ENCODE measurements at places on chromosomes 11 and 22. TPM values are rescaled to one million over a fixed set of nuclear protein-coding genes. Genes with fewer than 3 reads are reported as not detected.

The RAG2 gene
- not detected for total RNA-seq

The PRR5L gene
- total RNA-seq = 29.8 TPM

The PNPLA5 gene
- not detected for total RNA-seq

The ESAM gene
- not detected for total RNA-seq

The RASD2 gene
- total RNA-seq = 3.7 TPM

The KCNQ1 gene
- not detected for total RNA-seq

GRCh38 chr11:9399466-9399865, 15.0 kb downstream of the IPO7 start:
- peaks cover 35% of the 10 kb centered on the region for H3K4me1 ChIP-seq
- 0 out of 2 replicates have a peak, but pooled peaks cover 10% of the 10 kb centered on the region for H3K36me3 ChIP-seq
- no peak overlapping the region for H3K4me3 ChIP-seq

DNA sequence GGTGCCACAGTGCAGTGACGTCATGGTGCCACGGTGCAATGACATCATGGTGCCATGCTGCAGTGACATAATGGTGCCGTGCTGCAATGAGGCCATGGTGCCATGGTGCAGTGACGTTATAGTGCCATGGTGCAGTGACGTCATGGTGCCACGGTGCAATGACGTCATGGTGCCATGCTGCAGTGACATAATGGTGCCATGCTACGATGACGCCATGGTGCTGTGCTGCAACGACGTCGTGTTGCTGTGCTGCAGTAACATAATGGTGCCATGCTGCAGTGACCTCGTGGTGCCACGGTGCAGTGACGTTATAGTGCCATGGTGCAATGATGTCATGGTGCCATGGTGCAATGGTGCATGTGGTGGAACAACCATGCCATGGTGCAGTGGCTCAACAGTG, 45.3 kb downstream of the DHCR7 start:
- H3K36me3 ChIP-seq = no peaks in the 10 kb centered on the region
- H3K27ac ChIP-seq = no peak overlapping the region
- H3K4me1 ChIP-seq = no peaks in the 10 kb centered on the region
- H3K4me3 ChIP-seq = no peak overlapping the region

DNA sequence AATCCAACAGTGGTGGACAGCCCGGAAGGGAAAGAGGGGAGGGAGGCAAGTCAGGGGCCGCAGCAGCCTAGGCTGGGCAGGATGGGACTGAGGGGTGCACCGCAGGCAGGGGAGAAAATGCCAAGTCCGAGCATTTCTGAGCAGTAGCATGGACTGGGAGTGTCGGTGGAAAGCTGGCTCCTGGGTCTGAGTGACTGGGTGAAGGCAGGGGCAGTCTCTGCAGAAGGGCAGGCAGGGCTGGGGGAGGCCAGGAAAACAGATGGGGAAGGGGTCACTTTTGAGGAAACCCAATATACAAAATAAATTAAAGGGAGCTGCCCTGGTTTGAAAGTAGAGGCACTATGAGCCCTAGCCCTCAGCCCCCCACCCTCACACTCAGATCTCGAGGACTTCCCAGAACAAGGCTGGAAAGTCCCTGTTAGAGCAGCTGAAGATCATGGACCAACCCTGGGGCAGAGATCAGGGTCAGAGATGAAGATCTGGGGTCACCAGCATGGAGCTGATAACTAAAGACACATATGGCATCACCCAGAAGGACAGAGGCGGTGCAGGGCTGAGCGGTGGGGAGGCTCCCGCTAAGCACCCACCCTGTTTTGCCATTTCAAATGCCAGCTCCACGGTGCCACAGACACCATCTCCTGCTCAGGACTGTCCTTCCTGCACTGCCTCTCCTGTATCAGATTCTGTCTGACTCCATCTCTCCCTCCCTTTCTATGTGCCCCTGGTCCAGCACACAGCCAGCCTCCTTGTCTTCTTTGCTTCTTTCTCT, 32.4 kb upstream of the ETS1 start:
- 0 out of 2 replicates have a peak, but pooled peaks cover 5% of the 10 kb centered on the region for H3K27me3 ChIP-seq
- H3K27ac ChIP-seq = no peak overlapping the region
- no peak for DNase-seq
- H3K36me3 ChIP-seq = no peaks in the 10 kb centered on the region

GRCh38 chr11:117953024-117953671, 23.9 kb upstream of the TMPRSS13 start:
- H3K36me3 ChIP-seq = no peaks in the 10 kb centered on the region
- H3K4me3 ChIP-seq = no peak overlapping the region

DNA sequence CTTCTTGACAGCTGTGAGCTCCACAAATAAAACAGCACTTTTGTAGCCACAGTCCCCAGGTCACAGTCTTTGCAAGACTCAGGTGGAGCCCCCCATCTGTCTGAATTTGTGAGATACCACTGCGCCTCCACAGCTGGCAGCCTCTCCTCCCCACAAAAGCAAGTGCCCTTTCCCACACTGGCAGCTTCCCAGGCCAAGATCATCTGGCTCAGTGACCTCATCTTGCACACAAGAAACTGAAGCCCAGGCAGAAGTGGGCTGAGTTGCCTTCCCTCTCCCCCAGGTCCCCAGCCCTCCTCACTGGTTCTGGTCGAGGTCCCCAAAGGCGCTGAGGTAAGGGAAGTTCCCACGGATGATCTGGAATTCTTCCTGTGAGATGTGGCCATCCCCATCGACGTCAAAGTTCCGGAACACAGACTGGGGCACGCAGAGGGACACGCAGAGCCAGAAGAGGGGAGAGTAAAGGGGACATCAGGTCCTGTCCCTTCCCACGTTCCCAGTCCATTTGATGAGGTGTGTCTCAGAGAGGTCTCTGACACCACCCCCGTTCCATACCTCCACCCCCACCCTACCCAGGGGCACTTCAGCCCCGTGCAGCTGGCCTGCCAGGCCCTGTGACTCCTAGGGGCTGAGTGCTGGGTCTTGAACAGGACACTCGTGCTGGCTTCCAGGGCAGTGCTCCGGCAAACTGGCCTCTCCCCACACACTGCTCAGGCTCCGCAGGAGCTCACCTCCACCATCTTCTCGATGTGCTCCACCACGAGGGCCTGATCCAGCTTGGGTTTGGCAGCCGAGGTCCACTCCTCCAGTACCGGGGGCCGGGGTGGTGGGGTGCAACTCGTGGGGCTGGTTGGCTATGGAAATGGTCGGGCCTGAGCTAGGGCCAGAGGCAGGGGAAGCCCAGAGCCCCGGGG, 8.9 kb downstream of the RASGRP2 start:
- H3K27ac ChIP-seq = no peak overlapping the region
- no peak overlapping the region for H3K4me3 ChIP-seq
- H3K4me1 ChIP-seq = no peaks in the 10 kb centered on the region
- peaks cover 23% of the 10 kb centered on the region for H3K27me3 ChIP-seq
- DNase-seq = no peak
- no peaks in the 10 kb centered on the region for H3K36me3 ChIP-seq

DNA sequence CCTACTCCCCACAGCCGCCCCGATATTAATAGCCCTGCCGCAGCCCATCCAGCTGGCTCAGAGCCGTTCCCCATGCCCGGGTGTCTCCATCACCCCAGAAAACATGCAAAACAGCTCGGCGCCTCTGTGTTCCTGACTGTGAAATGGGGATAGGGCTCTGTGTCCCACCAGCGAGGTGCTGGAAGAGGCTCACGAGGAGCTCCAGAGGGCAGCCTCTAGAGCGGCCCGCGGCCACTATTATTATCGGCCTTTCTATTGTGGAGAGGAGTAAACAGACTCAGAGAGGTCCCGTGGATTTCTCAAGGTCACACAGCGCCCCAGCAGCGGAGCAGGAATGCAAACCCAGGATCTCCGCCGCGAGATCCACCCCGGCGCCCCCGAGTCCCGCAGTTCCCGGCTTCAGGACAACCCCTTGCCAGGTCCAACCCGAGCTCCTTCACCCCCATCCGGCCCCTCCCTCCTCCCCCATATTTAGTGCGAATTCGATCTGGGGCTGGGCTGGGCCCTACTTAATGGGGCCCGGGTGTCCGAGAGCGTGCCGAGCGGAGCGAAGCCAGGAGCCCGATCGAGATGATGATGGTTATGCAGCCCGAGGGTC, at the start of gene ACTN3:
Gene ACTN3, plus strand, starts transcription at position 536 of the 598 bp plus-strand sequence. Its CDS starts 35 bp downstream, at position 571.
- DNase-seq = peak; percentile 36
- H3K36me3 ChIP-seq = no peaks in the 10 kb centered on the region
- peak within 1 kb of the TSS; percentile 44 for H3K27ac ChIP-seq
- no peaks in the 10 kb centered on the region for H3K27me3 ChIP-seq
- H3K4me3 ChIP-seq = peak within 1 kb of the TSS; percentile 91
- H3K4me1 ChIP-seq = peaks cover 15% of the 10 kb centered on the region

DNA sequence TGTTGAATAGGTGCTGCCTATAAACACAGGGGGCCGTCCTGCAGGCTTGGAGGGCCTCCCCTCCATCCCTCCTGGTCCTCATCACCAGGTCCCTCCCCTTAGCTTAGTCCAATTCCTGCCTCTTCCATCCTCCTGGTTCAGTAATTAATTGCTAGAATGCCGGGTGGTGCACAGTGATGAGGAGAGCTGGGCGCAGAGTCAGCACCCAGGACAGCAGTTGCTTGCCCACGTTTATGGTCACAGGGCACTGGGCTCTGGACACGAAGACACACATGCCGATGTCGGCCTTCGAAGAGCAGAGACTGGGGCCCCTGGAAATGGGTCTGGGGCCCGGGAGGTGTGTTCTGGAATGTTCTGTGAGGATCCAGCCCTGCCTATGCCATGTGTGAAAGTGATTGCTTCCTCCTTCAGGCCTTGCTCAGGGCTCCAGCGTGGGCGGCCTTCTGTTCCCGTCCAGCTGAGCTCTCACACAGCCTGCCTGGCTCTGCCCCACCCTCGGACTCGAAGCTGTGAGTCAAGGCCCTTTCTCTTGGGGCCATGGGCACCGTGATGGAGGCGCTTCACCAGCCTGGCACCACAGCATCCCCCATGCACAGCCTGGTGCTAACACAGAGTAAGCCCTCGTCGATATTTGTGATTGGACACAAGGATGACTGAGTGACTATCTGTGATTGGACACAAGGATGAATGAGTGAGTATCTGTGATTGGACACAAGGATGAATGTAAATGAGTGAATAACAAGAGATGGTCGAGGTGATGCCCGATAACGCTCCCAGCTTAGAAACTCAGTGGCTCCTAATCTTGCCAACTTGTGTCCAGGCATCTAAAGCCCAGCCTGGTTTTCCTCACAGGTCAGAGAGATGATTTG, 884.7 kb downstream of the BRD1 start:
- no peaks in the 10 kb centered on the region for H3K4me1 ChIP-seq
- no peak for DNase-seq
- H3K36me3 ChIP-seq = no peaks in the 10 kb centered on the region
- no peaks in the 10 kb centered on the region for H3K27me3 ChIP-seq
- no peak overlapping the region for H3K27ac ChIP-seq
- no peak overlapping the region for H3K4me3 ChIP-seq

DNA sequence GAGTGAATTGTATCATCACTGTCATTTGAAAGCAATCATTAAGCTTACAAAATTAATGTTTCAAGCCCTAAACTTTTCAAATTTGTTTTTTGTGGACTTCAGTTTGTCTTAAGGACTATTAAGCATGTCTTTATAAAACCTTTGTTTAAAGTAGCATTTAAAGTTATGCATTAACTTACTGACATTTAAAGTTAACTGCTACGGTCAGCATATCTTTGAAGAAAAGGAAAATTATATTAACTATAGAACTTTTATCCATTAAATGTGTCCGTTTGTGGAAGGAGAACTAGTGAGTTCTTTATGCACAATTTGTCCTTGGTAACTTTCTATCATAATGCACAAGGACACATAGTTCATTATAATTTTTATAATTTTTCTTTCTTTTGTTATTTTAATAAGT, 103.4 kb downstream of the FANCF start:
- no peaks in the 10 kb centered on the region for H3K36me3 ChIP-seq
- H3K4me3 ChIP-seq = no peak overlapping the region
- H3K4me1 ChIP-seq = peaks cover 17% of the 10 kb centered on the region
- H3K27me3 ChIP-seq = no peaks in the 10 kb centered on the region
- H3K27ac ChIP-seq = no peak overlapping the region
- no peak for DNase-seq

GRCh38 chr11:94790661-94791180, 22.6 kb downstream of the AMOTL1 start:
- peak; percentile 57 for DNase-seq
- no peaks in the 10 kb centered on the region for H3K27me3 ChIP-seq
- H3K27ac ChIP-seq = peak overlapping the region; percentile 41
- H3K36me3 ChIP-seq = no peaks in the 10 kb centered on the region
- peaks cover 81% of the 10 kb centered on the region for H3K4me1 ChIP-seq

GRCh38 chr22:49525360-49525759, 302.3 kb downstream of the BRD1 start:
- H3K27ac ChIP-seq = no peak overlapping the region
- H3K4me3 ChIP-seq = no peak overlapping the region
- no peaks in the 10 kb centered on the region for H3K4me1 ChIP-seq
- H3K27me3 ChIP-seq = no peaks in the 10 kb centered on the region
- no peak for DNase-seq

DNA sequence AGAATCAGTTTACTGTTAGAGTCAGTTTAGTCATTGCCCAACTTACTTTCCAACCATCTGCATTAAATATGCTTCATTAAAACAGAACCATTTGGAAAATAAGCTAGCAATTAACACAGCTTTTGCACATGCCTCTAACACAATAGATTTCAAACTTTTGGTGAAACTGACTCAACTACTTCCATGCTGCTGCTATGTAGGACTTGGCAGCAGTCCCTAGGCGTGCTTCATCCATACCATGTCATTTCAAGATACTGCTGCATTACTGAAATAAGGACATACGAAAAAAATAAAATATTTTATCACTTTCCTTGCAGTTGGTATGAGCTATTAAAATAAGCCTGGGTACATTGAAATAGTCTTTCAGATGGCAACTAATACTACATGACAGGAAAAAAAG, 65.5 kb upstream of the SOX6 start:
- DNase-seq = no peak
- H3K4me3 ChIP-seq = no peak overlapping the region
- no peaks in the 10 kb centered on the region for H3K4me1 ChIP-seq
- no peaks in the 10 kb centered on the region for H3K27me3 ChIP-seq

DNA sequence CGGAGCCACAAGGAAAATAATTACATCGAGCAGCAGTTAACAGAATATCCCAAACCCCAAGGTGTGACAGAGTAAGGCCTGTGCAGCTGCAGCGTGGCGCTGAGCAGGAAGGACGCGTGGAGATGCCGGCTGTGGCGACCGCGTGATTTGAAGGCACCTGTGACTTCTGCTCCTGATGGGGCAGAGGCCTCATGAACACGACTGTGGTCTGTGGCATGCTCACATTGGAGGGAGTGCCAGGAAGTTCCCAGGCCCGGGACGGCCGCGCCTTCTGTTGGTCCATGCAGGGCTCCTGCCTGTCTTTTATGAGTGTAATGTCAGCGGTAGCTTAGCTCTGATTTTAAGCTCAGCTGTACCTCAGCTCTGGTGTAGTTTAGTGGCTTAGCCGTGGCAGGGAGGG, 50.4 kb downstream of the TPCN2 start:
- DNase-seq = no peak
- H3K4me3 ChIP-seq = no peak overlapping the region
- 0 out of 2 replicates have a peak, but pooled peaks cover 16% of the 10 kb centered on the region for H3K27me3 ChIP-seq
- H3K4me1 ChIP-seq = no peaks in the 10 kb centered on the region
- no peak overlapping the region for H3K27ac ChIP-seq

GRCh38 chr11:46513934-46514342, 79.9 kb downstream of the AMBRA1 start:
- H3K27me3 ChIP-seq = no peaks in the 10 kb centered on the region
- H3K36me3 ChIP-seq = 0 out of 2 replicates have a peak, but pooled peaks cover 8% of the 10 kb centered on the region
- no peak overlapping the region for H3K27ac ChIP-seq
- no peak overlapping the region for H3K4me3 ChIP-seq
